ENCODE measurements at places on chromosomes 5 and 9.

- no peak for DNase-seq
Observed at GRCh38 chr5:133382661-133383579, 229.4 kb downstream of the FSTL4 start.

DNA sequence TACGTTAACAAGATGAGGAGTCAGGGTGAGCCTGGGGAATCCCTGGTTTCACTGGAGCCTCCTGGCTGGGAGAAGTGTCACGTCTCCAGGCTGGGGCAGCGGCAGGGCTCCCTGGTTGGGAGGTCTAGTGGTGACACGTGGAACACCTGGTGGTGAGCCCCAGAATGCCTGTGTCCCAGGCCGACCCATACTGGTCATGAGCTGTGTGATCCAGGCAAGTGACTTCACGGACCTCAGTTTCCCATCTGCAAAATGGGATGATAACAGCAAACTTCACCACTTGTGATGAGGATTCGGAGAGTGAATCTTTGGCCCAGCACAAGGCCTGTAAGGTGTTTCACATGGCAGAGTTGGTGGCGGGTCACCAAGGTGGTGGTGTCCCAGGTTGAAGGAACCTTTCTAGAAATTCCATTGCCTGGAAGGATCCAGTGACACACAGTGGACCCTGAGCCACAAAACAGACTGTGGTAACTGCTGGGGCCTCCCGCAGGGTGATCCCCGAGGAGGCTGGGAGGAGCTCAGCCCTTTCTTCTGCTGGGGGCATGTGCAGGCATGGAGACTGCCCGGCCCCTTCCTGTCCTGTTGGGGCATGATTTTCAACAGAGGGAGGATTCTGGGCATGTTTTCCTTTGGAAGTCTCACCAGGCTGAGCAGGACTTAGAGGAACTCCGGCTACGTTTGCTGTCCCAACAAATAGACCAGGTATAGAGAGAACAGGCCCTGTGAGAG lies 153.9 kb upstream of the IER5L start:
- no peak for DNase-seq

DNA sequence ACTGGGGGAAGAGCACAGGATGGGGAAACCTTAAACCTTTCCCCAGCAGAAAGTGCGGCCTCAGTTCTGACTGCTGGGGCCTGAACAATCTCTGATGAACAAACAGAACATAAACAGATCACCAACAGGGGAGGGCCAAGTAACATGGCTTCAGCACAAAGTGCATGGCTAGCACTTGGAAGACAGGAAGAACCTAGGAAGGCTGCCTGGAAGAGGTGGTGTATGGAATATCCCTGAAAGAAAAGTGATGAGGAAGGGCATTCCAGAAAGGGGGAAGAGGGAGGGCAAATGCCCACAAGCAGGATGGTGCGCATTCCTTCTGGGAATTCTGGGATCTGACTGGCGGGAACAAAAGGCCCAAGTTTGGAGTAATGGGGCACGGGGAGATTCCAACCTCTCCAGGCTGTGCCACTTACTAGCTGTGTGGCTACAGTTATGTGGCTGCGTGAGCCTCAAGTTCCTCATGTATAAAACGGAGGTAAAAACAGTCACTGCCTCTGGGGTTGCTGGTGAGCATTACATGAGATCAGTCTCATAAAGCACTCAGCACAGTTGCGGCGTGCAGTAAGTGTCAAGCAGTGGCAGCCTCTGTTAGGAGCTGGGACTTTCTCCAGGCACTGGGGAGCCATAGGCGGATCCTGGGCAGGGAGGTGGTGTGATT lies 1.6 kb downstream of the PDGFRB start:
- peak; percentile 23 for DNase-seq

DNA sequence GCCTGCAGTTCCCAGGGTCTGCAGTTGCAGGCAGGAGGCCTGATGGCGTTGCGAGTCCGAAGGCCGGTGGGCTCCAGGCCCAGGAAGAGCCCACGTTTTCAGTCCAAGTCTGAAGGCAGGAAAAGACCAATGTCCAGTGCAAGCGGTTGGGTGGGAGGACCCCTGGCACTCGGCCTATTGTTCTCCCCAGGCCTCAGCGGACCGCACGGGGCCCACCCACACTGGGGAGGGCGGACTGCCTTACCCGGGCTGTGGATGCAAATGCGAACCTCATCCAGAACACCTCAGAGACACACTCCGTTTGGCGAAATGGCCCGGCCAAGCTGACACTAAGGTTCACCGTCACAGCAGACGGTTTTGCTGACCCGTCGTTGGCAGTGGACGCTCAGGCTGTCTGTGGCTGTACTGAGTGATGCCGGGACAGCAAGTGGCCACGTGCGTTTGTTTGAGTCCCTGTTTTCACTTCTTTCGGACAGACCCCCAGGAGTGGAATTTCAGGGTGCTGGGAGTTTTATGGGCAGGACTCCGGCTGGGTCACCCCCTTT lies 10.2 kb upstream of the SEC16A start:
- no peak for DNase-seq

GRCh38 chr5:2579126-2579525 lies 172.4 kb downstream of the IRX2 start:
- DNase-seq: no peak

DNA sequence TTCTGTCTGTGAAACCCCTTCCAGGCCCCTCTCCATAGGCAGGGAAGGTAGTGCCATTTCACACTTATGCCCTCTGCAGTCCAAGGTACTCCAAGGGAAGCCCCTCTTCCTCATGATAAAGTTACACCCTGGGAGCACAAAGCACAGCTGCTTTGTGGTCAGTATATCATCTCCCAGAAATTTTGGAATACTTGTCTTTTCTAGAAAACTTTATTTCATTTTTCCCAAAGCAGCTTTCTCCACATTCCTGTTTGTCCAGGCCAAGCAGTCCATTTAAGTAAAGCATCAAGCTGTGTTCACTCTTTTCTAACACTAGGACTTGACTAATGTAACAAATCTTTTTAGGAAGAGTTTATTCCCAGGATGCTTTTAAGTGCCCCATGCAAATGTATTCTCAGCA lies 371.8 kb upstream of the RGMB start:
- DNase-seq: no peak
